Naive thymus-derived CD4-positive, alpha-beta T cell (primary cell): ENCODE measurements at places on chromosomes 13 and 19.

GRCh38 chr19:6354098-6354674 is 7.1 kb upstream of the CLPP start:
- DNase-seq = no peak

DNA sequence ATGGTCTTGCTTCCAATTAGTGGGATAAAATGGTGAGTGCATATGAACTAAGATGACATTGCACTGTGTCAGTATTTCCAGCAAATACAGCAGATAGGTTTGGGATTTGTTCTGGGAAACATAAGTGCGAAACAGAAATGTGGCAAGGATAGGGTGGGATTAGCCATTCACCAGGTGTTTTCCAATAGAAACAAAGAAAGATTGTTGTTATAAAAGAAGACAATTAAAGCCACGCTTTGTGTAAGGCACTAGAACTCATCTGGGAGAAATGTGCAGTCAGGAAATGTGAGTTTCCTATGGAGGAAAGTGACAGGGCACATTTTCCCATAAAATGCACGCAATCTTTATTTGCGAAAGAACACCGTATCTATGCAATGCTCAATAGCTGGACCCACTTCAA is 1547.8 kb downstream of the EFNB2 start:
- no peak for DNase-seq

DNA sequence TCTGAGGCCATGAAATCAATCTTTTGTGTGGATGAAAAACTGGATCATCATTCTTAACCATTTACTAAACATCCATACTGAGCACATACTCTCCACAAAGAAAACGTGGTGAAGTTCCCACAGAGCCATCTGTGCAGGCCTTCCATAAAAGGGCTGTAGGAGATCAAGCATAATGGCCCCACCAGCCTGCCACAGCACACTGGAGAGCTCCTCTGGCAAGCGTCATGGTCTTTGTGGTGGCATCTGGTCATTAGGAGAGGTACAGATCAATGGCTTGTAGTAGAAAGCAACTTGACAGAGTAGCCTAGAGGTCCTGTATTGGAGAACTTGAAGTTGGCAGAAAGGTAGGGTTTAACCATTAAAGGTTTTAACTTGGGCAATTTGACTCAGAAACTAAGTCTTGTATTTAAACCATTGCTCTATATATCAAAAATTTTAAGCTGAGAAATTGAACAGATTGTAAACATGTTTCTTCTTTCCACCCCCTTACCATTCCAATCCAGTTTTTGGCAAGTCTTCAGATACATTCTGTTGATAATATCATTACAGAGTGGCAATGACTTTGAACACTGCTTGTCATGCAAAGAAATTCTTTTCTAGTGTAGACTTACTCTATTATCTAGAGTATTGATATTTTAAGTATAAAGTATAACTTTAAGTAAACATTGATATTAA is 128.3 kb downstream of the LMO7 start:
- no peak for DNase-seq

DNA sequence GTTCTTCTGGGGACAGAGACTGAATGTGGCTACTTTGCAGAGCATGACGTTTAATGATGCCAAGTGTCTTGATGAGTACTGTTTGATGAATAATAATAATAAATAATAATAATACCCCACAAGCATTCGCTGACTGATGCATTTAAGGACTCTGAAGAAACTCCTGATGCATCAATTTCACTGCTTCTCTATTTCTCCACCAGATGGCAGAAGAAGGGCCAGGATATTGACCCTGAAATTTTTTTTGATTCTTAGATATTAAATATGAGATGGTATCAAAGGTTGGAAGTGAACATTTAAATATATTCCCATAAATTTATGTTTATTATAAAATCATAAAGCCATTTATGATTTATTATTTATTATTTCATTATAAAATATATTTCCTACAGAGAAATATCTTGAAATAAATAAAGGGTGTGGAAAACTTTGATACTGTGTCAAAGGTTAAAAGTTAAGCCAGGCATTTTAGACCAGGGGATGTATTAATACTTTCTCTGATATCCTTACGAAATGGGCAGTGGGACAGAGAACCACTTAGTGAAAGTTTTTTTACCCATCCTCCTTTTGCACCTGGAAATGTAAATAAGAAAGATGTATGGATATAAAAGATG is 170.9 kb downstream of the LACC1 start:
- DNase-seq = peak; percentile 33

GRCh38 chr13:84867246-84867645 is 932.0 kb downstream of the SLITRK6 start:
- no peak for DNase-seq

- DNase-seq = peak; percentile 60
Observed at GRCh38 chr13:45370922-45371406, 30.0 kb upstream of the TPT1 start.

- no peak for DNase-seq
Observed at GRCh38 chr19:44609219-44609618, 4.1 kb upstream of the IGSF23 start.

GRCh38 chr19:30887042-30887441 is 462.2 kb downstream of the TSHZ3 start:
- no peak for DNase-seq
